ENCODE measurements at places on chromosomes 2 and 18.

DNA sequence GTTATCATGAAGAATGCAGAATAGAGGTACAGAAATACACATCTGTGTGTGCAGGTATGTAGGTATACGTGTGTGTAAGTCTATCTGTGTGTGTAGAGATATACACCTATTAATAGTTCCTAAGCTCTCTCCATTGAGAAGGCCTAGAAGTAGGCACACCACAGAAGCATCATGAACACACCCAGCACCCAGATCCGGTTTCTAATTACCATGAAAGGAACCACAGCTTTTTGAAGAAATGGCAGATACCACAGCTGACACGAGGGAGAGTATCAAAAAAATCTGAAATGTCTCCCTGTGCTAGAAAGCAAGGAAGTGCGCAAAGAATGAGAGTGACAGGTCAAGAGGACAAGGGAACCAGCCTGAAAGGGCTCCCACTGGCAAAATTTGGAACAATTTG, 27.7 kb upstream of the AP1S3 start:
- DNase-seq, result no peak

- no peak for DNase-seq
Observed at GRCh38 chr2:119366161-119366648, 429 bp downstream of the C2orf76 start.

DNA sequence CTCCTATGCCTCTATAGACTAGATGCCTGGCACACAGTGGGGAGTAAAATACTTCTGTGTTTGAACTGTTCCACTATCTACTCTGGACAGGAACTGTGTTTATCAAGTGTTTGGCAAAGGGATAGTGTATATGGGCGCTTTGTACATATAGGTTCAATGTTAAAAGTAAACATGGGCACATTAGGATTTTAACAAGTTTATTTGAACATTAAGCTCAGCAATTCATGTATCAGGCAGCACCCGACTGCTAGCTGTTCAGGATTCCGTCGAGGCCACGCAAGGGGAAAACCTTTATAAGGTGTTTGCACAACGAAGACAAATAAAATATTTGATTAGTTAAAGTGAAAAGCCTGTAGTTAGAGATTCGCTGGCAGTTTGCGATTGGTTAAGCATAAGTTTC, 43.4 kb upstream of the ROCK2 start:
- DNase-seq, result no peak

DNA sequence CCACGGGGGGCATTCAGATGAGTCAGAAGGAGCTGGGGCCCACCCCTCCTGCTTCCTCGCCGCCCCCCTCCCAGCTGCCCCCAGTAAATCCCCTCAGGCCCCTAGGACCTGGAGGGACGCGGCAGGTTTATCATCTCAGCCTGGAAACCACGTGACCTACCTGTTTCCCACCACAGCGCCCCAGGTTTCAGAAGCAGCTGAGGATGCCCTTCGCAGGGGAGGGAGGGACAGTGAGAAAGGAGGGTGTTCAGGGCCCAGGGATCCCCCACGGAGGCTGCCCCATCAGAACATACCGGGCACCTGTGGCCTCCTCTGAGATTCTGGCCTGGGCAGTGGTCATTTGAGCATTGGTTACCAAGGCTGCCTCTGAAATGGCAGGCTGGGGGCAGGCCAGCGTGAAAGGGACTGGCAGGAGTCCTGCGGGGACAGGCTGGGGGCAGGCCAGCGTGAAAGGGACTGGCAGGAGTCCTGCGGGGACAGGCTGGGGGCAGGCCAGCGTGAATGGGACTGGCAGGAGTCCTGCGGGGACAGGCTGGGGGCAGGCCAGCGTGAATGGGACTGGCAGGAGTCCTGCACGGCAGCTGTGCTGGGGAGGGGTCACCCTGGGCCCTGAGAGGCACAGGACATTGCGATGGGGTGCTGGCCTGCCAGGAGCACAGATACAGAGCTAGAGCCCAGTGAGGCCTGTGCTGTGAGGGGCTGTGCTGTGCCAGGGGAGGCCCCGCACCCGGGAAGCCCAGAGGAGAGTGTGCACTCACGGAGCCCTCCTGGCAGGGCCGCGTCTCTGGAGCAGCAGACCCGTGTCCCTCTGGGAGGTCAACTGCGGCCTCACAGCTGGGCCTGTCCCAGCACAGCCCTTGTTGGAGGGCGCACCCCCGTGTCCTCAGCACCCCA, 1.6 kb downstream of the NEU4 start:
- DNase-seq, result no peak

DNA sequence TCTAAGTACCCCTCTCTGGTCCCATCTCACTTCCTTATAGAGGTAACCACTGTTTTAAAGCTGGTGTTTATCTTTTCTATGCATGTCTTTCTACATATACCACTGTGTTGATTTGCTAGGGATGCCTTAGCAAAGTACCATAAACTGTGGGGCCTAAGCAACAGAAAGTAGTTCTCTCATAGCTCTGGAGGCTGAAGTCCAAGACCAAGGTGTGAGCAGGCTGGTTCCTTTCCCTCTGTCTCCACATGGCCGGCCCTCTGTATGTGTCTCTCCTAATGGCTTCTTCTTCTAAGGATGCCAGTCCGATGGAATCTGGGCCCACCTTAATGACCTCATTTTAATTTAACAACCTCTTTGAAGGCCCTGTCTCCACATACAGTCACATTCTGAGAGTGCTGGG, 40.8 kb upstream of the ROCK2 start:
- no peak for DNase-seq

DNA sequence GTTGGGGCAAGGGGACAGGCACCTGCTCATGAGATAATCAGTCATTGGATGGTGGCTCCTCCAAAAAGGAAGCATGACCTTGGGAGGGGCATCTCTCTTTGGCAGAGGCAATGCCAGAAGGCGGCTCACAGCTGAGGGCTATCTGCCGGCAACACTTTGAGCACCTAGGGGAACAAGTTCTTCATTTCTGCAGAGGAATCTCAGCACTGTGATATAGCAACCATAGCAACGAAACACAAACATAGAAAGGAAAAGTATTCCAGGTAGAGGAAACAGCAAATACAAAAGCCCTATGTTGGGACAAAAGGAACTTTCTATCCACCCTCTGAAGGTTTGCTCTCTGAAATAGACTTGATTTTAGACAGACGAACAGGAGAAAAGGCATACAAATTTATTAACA, 89.1 kb upstream of the NEDD4L start:
- no peak for DNase-seq

DNA sequence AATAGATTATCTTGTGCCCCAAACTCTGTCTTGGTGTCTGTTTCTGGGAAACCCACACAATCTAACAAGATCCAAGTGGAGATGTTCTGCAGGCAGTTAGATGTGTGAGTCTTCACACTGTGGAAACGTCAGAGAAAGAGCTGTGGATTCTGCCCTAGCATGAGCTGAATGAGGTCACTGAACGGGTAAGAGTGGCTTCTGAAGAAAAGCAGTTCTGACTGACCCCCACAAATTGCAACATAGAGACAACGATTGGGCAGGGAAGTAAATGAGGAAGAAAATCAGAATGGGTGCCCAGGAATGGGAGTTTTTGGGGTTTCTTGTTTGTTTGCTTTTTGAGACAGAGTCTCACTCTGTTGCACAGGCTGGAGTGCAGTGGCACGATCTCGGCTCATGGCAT, 12.9 kb upstream of the RPL37A start:
- no peak for DNase-seq

DNA sequence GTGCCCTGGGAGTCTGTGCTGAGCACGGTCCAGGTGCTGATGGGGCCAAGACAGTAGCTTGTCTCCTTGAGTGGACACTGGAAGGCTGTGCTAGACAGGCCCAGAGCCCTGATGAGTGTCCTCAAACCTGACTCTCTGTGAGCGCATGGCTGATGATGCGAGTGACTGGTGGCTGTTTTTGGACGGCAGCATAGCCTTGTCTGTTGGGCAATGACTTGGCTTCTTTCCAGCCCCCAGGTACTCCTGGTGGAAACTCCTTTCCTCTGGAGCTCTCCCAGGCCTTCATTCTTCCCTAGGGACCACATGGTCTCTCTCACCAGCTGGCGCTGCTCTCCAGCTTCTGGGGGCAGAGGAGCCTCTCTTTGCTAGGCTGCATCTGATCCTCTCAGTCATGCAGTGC, 207.6 kb upstream of the SMIM21 start:
- DNase-seq, result peak; percentile 48

DNA sequence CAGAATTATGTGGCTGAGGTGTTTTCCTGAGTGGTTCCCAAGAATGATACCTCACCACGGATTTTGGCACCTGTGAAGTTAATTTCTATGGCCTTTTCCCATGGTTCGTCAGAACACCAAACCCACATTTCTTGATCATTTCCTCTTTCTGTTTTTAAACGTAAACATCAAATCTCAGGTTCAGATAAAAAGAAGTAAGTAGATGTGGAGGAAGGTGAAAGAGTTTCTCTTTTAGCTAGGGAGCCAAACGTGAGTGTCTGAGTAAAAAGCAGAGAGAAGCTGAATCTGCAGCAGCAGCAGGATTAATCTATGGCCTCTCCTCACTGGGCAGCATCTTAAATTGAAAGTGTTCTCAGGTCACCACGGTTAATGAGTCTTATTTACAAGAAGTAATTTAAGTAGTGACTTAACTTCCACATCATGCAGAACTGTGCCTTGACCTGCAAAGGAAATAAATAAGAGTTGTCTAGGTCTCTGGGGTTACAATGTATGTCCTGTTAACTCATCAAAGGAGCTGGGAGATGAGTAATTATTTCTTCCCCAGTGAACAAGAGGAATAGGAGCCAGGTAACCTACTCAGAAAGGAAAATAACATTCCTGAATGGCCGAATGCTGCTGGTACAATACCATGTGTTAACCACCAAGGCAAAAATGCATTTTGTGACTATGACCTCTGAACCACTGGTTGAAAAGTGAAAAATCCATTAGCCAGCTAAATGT, 139.6 kb upstream of the NETO1 start:
- no peak for DNase-seq

- peak; percentile 82 for DNase-seq
Observed at GRCh38 chr2:27322766-27323595, at the start of gene MPV17. Gene MPV17, minus strand, starts transcription at chr2:27323097. Its CDS starts 580 bp downstream, at chr2:27322517.

GRCh38 chr2:239150125-239151011, 250.5 kb downstream of the HDAC4 start:
- no peak for DNase-seq

- no peak for DNase-seq
Observed at GRCh38 chr2:221778025-221778424, 205.9 kb upstream of the EPHA4 start.

DNA sequence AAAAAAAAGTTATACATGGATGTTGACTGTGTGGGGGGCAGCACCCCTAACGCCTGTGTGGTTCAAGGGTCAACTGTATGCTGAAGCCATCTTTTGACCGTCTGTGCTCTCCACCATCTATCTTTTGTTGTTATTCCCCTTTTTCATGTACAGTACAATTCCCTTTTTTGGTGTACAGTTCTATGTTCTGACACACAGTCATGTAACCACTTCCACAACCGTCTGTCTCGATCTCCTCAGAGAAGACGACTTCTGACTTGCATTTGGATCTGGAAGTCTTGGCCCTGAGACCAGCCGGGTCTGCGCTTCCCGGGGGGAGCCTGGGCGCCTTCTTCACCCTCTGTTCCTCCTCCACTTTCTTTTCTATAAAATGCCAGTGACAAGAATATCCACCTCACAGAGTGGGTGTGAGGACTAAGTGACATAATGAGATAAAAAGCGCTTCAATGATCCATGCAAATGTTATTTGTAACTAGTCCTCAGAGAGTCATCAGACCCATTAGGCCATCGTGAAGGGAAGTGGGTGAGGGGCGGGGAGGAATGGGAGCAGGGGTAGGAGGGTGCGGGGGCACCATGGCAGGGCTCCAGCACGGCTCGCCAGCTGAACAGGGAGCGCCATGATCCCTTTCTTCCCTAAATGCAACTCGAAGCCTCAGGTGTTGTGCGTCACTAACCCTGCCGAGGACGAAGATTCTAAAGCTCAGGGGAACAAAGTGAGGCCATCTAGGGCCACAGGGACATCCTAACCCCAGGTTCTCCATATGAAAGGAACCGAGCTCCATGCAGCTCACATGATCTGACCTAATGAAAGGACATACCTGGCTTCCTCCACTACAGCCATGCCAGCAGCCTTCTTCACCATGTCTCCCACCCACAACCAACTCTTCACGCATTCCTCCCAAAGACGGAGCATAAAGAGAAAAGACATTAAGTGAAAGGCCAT, 16.6 kb downstream of the ADCY3 start:
- no peak for DNase-seq

GRCh38 chr2:29014811-29015421, 33.8 kb downstream of the TOGARAM2 start:
- no peak for DNase-seq

- no peak for DNase-seq
Observed at GRCh38 chr2:137981112-137981656, 16.9 kb downstream of the HNMT start.

DNA sequence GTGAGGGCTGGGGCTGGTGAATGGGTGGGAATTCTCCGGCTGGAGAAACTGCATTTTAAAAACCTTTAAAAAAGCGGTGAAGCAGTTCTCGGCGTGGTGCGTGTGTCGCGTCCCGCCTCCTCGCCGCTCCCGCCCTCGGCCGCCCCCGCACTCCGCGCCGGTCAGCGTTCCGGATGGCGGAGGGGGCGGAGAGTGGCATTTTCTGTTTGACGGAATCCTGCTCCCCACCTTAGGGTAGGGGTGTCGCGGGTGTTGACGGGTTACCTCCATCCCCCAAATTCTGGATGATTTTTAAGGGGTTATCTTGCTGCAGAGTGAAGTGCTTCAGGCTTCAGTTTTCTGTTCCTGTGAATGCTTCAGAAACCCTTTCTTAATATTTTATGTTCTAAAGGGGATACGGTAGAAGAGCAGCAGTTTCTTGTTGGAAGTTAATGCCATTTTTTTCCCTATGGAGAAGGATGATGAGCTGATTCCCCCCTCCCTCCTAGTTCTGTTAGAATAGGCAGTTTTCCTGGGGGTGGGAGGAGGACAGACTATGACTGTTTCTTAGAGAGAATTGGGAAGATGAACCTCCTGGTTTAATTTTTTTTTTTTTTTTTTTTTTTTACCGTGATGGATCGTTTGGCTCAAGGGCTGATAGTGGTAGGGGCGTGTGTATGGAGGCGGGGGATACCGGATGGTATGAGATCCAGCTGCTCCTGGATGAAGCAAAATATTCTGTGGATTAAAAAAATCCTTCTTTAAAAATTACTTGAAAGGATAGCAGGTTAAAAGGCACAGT, 756 bp downstream of the ABI2 start:
- DNase-seq, result no peak

DNA sequence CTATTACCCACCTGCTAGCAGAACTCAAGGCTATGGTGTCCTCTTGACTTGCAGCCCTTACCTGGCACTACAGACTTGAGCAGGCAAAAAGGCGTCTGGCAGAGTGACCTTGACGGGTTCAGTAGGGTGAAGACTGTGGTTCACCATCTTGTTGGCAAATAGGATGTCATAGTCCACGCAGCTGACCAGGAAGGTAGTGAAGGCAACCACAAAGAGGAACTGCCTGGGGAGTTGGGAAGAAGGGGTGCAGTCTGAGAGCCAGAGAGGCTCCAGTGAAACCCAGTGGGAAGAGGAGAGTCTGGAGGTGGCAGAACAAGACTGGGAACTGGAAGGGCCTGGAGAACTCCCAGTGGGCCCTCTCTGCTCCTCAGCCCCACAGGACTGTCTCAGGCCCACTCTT, 4.1 kb downstream of the ATG9A start:
- DNase-seq, result no peak

DNA sequence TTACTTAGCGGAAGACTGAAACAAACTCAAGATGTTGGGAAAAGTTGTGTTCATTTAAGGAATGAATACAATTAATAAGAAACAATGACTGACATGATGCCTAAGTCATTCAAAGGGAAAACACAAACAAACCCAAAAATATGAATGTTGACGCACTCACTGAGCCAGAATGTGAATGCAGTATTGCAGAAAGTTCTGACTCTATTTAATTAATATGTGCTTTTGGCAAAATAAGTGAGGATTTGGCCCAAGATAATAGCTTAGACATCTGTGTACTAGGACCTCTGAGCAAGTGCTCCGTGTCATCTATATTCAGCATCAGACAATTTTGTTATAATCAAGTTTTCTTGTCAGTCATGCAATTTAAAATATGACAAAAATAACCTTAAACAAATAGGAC, 1138.8 kb upstream of the NXPH2 start:
- DNase-seq, result no peak

Data from NCI-H187 treated with DMSO at 0.1 percent for 48 hours (cell line).